Stimulated activated CD4-positive, alpha-beta T cell treated with anti-CD3 and anti-CD28 coated beads, TNF-alpha, amount 100 ng/mL, for 24 hours (primary cell): ENCODE measurements at places on chromosomes 2 and 18.

DNA sequence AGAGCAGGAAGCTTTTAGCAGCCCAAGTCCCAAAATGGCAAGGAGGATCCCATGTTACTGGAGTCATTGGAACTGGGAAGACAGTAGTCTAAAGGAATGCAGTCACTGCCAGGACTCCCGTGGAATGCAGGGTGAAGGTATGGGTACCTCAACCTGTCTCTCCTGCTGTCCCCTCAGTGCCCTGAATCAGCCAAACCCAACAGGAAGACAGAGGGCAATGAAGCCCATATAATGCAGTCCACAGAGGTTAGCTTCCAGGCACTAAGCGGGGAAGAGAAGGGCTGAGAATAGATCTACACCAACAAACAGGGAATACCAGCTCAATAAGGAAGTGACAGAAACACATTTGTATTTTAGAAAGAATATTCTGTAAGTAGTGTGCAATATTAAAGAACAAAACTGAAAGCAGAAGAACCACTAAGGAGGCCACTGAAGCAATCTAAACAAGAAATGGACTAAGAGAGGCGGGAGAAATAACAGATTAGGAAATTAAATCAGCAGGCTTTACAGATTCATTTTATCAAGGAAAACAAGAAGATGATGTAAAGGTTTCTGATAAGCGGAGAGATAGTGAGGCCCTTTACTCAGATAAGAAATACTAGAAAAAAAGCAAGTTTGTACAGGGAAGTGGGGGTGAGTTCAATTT is 8.3 kb downstream of the NEMP2 start:
- DNase-seq: no peak

DNA sequence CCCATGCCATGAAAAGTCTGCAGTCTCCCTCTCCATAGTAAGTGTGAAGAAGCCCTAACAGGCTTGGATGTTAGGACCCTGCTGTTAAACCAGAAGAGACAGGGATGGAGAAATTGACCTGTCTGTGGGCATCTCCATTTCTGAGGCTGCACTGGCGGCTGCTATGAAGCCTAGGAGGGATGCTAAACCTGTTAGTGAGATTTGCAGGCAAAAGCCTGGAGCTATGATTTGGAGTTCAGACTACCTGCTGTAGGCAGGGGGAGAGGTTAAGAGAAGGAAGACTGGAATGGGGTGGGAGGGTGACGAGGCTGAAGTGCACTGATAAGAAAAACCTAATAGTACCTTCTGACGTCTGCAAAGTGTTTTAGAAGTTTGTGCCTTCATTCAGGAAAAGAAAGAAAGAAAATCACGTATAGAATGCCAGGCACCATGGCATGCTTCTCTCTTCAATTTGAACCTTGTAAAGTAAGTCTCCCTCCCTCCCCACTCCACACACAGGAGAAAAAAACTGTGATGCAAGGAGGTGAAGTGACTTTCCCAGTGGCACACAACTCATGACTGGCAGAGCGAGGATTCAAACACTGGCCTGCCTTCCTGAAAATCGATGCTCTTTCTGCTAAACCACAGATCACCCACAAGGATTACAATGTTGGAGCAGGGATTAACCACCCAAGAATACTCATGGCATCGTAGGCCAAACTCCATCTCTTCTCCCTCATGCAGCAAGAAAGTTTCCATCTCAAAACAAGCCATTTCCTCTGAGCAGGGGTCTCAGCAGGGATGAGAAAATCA is 98.5 kb upstream of the PKDCC start:
- DNase-seq: no peak

- DNase-seq: no peak
These were observed 172.8 kb downstream of the MYT1L start for GRCh38 chr2:2158189-2158826.

DNA sequence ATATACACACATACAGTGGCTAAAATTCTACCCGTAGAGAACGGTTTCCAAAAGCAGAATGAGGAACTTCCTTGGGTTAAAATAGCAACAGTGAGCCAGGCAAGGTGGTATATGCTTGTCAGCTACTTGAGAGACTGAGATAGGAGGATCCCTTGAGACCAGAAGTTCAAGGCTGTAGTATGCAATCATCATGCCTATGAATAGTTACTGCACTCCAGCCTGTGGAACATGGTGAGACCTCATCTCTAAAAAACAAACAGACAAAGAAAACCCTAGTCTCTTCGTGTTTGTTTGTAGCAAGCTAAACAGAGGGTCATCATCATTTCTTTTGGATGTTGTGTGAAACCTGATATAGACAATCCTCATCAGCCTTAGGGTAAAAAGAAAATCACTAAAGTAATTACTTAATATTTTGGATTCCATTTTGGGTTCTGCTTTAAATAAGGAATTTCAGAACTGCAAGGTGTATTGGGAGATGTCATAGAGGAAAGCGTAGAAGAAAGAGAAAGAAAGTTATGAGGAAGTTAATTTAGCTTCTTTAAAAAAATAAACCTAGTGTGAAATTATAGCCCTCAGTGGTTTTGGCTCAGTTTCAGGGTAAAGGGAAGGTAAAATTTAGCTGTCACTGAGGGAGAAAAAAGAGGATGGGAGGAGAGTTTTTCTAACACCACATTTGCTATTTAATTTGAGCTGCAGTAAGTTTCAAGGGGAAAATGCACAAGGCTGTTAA is 46.5 kb downstream of the PLEK start:
- no peak for DNase-seq

- DNase-seq: no peak
These were observed 72.9 kb downstream of the TSN start for GRCh38 chr2:121828281-121828731.

DNA sequence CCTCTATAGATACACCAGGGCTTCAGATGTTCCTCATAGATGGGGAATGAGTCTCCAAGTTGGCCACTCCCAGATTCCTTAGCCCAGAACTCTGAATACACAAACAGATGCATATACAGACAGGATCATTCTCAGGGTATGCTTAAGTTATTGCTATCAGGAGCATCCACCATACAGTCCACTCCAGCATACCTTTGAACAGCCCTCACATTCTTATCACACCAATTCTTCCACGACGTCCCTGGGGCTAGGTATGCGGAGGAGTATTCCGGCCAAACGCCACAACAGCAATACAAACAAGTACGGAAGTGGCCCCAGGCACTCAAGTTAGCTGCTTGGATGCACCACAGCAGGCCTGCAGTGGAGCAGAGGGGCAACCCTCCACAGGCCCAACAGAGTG is 312.5 kb upstream of the CHAC2 start:
- DNase-seq: no peak

- DNase-seq: no peak
These were observed 19.8 kb downstream of the POU3F3 start for GRCh38 chr2:104873689-104874054.

DNA sequence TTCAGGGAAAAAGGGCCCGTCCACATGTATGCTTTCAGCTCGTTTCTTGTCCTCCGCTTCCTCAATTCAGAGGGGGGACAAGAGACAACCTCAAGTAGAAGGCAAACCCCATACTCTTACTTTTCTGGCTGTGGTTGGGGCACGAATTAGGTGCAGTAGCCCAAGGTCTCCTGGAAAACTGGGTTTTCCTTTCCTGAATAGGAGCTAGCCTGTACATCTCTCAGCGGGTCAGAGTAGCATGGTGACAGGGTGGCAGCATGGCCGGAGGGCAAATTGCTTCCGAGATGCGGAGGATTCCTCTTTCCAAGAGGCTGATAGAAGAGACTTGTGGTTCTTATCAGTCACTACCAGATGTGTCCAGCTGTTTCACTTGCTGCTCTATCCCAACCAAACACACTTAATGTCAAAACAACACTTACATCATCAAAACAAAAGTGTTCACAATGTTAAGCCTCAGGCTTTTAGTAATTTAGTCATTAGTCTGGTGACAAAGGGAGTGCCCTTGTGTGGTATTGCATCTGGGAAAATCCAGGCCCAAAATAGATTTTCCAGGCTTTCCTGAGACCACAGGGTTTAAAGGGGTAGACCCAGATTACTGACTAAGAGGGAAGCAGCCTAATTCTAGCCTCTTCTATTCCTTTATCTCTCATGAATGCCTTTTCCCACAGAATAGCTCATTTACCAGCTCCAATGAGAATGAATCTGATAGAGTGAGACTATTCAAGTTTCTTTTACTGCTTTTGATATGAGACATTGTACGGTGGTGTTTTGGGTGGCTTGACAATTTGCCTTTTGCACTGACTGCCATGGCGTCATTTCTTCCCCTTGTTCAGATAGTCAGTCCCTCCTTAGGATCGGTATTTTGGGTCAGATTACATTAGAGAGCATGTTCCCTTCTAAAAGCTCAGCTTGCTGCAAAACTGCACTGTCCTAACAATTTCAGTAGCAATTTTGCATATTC is 162.0 kb downstream of the LTBP1 start:
- no peak for DNase-seq

- DNase-seq: peak; percentile 48
These were observed 32.0 kb upstream of the GPR55 start for GRCh38 chr2:230956827-230957755.

- no peak for DNase-seq
These were observed 128.7 kb downstream of the SATB2 start for GRCh38 chr2:199329031-199329430.

DNA sequence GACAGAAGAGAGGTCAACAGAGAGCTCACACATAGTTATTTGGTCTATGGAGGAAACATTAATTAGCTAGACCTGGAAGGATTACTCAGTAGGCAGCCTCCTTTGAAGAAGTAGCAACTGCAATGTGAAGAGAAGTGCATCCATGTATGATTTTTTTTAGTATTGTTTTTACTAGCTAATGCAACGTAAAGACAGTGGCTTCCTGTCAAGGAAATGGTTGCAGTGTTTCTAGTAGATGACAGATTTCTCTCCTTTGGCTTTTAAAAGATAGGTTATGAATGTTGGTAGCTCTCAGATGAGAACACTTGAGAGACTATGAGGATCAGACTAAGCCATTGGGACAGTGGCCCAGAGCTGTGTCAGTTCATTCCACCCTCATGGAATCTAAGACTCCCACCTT is 175.8 kb downstream of the AGPS start:
- DNase-seq: no peak

GRCh38 chr2:33059471-33060156 is 112.9 kb downstream of the LTBP1 start:
- DNase-seq: no peak

DNA sequence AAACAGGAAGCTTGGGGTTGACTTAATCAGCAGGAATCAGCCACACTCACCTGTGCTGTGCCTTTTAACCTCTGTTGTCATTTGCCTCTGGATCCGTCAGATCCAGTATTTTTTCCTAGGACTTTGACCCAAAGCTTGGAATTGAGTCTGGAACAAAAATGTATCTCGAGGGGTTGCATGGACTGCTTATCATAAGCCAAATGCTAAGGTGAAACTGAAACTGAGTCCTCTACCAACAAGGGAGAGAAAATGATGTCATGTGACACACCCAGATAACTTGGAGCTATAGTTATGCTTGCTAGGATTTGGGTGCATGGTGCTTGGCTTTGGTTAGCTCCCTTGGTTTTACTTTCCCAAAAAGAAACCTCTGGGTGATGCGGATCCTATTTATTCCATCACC is 2158.6 kb upstream of the PIK3C3 start:
- no peak for DNase-seq

DNA sequence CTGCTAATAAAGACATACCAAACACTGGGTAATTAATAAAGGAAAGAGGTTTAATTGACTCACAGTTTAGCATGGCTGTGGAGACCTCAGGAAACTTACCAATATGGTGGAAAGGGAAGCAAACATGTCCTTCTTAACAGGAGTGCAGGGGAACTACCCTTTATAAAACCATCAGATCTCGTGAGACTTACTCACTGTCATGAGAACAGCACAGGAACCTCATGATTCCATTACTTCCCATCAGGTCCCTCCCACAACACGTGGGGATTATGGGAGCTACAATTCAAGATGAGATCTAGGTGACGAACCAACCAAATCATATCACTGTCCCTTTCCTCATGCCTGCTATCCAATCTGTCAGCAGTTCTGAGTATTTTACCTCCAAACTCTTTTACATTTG is 586.7 kb downstream of the TDRD15 start:
- DNase-seq: no peak

GRCh38 chr2:66496670-66497420 is 61.9 kb downstream of the MEIS1 start:
- DNase-seq: no peak

DNA sequence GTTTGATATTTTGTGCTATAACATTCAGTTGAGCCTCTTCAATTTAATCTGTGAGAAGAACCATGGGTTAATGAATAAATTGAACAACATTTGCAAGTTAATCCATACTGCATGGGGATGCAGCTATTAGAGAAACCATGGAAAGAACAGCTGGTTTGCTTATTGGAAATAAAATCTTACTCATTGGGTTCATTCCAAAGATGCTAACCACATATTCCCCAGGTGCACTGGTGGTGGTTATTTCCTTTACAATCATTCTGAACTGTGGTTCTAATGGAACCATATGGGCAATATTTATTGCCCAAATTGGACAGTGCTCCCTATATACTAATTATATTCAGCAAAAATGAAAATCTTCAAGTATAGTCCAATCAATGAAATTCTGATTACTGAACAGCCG is 1200.4 kb upstream of the CDH2 start:
- DNase-seq: no peak

DNA sequence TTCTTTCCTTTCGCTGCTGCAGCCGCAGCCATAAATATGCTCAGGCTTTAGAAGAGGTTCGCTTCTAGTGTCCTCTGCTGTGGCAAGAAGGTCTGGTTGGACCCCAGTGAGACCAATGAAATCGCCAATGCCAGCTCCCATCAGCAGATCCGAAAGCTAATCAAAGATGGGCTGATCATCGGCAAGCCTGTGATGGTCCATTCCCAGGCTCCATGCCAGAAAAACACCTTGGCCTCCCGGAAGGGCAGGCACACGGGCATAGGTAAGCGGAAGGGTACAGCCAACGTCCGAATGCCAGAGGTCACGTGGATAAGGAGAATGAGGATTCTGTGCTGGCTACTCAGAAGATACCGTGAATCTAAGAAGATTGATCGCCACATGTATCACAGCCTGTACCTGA is 2.6 kb upstream of the CATIP start:
- DNase-seq: no peak

GRCh38 chr2:144776766-144777165 is 256.8 kb upstream of the ZEB2 start:
- no peak for DNase-seq
